ENCODE measurements at places on chromosomes 1 and 21.

GRCh38 chr1:151944126-151944856, 35.0 kb upstream of the THEM4 start:
- DNase-seq, result no peak

DNA sequence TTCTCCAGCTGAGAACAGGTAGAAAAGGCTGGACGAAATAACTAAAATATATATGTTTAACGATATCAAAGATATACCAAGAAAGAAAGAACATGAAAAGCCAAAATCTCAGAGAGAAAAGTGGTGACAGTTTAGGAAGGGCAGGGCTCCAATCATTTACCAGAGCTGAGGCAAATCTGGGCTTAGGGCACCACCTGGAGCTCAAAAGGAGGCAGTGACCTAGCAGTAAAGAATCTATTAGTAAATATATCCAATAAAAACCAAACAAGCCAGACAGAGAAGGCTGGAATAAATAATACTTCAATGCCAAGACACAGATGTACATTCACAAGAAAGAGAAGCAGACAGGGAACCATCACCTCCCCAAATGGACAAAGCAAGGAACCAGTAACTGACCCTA, 43.5 kb downstream of the CHIA start:
- DNase-seq, result no peak

- no peak for DNase-seq
Observed at GRCh38 chr1:87981386-87981785, 652.7 kb downstream of the LMO4 start.

DNA sequence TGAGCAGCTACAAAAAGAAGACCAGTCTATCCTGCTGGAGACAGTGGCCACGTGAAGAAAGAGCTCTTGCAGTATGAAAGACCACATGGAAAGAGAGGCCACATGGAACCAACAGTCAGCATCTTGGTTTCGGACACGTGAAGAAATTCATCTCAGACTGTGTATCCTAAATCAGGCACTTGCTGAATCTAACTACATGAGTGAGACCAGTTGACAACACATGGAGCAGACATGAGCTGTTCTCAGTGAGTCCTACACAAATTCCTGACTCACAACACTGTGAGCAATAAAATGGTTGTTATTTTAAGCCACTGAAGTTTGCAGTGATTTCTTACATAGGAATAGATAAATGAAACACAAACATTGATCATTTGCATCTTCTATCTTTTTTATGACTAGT, 2.4 kb upstream of the TAF1A start:
- no peak for DNase-seq

GRCh38 chr1:185834371-185834905, 100.2 kb downstream of the HMCN1 start:
- no peak for DNase-seq

- DNase-seq, result no peak
Observed at GRCh38 chr1:29706936-29707335, 470.6 kb downstream of the PTPRU start.

- no peak for DNase-seq
Observed at GRCh38 chr1:199151634-199152425, 513.0 kb downstream of the PTPRC start.

DNA sequence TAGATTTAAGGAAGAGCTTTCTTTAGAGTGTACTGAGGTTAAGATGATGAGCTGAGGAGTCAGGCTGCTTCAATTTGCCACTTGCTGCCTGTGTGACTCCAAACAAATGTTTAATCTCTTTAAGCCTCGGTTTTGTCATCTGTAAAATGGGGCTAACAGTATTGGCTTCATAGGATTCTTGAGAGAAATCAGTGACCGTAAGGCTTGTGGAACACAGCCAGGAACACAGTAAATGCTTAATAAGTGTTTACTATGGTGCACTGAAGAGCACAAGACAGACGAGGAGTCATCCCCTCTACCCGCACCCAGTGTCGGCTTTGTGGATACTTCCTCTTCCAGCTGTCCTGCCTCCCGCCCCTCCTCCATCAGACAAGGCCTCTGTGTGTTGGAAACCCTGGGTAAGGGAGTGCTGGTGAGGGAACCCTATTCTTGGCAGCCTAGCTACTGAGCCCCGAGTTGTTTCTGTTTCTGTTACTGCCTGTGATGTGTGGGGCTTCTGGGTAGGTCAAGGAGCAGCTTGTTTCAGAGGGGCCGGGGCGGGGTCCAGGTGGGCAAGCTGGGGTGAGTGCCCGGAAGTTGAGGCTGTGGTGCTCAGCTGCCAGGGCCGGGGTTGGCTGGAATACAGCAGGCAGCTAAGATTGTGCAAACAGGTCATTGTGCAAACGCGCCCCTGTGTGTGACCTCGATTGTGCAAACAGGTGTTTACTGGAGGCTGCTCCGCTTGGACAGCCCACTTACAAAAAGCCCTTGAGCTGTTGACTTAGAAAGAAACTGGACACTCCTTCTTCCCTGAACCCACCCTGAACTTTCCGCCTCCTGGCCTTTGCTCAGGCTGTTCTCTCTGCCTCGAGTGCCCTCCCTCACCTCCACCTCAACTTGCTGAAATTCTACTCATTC, 4.0 kb upstream of the CSF3R start:
- DNase-seq, result no peak

DNA sequence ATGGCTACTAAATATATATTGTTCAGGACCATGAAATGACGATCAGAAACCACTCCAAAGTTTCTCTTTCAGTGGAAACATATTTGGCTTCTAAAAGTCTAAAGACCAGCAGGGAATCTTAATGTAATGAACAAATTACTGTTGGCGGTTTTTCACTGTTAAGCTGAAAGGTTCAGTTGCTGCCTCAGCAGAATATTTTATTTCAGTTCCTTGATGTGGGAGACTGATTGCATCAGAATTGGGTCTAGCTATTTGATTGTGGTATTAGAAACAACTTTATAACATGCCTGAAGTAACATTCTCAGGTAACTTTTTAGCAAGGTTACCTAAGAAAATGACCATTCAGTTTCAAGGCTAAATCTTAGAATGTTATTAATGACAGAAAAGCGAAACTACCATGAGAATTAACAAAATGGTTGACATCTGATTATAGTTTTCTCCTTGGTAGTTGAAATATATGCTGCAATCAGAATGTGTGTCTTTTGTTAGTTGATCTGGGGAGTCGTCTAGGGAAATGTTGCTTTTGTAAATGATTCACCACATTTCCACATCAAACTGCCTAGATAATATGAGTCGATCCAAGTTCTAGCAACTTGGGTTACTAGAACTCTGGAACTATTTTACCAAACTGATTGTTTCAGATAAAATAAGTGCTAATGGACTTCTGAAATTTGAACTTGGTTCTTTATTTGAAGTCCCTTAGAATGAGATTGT, 200.4 kb downstream of the HMCN1 start:
- no peak for DNase-seq

DNA sequence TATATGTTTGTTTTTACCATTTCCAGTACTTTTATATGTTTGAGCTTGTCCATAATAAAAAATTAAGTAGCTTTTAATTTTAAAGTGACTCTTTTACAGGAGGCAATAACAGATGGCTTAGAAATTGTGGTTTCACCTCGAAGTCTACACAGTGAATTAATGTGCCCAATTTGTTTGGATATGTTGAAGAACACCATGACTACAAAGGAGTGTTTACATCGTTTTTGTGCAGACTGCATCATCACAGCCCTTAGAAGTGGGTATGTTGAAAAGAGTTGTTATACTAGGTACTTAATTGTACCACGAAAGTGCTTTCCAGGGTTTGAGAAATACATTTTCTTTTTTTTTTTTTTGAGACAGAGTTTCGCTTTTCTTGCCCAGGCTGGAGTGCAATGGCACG, 46.1 kb downstream of the RNF2 start:
- no peak for DNase-seq

DNA sequence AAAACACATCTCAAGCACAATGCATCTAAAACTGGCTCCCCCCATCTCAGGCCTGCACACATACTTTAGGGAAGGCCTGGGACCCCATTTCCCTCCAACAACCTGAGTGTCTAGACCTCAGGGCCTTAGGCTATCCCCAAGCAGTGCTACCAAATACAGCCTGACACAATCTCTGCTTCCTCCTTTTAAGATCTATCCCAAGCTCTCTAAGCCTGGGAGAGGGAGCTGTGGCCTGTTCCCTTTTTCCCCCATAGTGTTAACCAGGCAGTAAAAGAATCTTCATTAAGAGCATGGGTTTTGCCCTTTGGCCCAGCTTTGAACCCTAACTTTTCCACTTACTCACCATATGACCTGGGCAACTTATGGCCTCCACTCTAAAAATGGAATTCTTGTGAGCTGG, 10.8 kb upstream of the COL8A2 start:
- DNase-seq, result no peak

DNA sequence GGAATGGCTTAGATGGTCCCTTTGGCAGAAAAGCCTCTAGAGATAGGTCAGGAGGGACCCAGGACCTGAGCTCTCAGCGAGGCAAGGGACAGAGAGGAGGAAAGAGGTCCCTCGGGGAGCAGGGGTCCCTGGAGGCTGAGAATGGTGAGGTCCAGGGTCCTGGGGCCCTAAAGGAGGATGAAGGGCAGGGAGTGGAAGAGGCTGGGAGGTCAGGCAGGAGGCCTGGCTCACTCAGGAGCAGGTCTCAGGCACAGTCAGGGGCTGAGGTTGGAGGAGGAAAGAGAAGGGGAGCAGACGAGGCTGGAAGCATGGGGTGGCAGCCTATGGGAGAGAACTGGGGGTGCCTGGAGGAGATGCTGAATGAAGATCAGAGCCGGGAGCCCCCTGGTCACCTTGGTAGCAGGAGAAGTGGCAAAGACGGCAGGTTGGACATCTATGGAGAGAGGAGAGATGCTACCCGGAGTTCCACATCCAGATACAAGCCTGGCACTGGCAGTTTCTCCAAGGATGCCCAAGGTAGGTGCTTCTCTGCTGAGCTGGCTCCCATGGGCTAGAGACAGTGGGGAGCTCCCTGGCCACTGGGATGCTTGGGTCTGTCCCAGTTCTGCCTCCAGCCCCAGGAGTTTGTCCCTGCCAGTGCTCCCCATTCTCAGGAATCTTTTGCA, 22.6 kb downstream of the IGFN1 start:
- DNase-seq, result no peak

GRCh38 chr1:158771950-158772866, at the start of gene OR6N1:
OR6N1 (minus strand) TSS chr1:158772195; CDS start chr1:158766682, 5,513 bp downstream.
- DNase-seq, result no peak

DNA sequence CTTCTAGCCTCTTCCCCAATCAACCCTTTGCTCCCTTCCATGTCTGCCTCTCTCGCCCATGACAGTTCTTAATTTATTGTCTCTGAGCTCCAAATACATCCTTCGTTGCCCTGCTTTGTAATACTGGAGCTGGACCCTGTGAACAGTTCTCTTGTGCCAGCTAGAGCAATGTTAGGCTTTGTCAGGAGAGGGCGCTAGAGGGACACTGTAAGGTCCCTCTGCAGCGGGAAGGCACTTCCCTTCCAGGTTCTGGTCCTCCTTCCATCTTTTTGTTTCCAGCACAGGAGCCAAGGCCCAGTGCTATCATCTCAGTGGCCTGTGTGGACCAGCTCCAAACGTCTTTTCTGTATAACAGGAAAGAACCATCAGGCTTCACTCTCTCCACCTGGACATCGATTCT, 95.9 kb downstream of the PTPRU start:
- DNase-seq, result no peak

- no peak for DNase-seq
Observed at GRCh38 chr1:61081686-61082310, 563 bp upstream of the NFIA start.

GRCh38 chr1:111594306-111594693, 25.3 kb upstream of the RAP1A start:
- DNase-seq, result no peak

- DNase-seq, result no peak
Observed at GRCh38 chr1:65490231-65491009, 70.0 kb downstream of the LEPR start.

GRCh38 chr1:158067662-158068061, 74.2 kb downstream of the KIRREL1 start:
- DNase-seq, result no peak
